Kidney (tissue), 22 donors: ENCODE measurements at places on chromosomes 6 and 20.

DNA sequence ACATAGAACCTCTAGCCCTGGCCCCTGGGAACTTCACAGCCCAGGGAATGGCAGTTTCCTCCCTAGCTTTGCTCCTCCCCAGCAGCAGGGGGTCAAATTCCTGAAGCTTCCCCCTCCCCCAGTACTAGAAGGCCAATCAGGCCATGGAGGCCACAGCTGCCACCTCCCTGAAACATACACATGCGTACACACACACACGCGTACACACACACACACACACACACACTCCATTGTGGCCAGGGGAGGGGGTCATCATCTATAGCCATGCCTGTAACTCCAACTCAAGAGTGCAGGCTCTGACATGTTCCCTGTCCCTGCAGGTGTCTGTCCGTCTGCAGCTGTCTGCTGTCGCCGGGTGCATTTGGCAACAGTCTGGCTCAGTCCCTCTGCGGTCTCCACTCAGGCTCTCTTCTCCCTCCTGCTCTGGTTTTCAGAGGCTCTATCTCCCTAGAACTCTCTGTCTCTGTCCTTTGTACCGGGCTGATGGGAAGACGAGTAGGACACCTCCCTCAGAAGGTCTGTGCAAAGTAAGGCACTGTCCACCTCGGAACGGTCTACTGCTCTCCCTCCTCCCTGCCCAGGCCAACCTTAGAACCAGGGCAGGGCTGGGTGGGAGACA lies 1.4 kb downstream of the LRFN2 start:
- no peak for DNase-seq

DNA sequence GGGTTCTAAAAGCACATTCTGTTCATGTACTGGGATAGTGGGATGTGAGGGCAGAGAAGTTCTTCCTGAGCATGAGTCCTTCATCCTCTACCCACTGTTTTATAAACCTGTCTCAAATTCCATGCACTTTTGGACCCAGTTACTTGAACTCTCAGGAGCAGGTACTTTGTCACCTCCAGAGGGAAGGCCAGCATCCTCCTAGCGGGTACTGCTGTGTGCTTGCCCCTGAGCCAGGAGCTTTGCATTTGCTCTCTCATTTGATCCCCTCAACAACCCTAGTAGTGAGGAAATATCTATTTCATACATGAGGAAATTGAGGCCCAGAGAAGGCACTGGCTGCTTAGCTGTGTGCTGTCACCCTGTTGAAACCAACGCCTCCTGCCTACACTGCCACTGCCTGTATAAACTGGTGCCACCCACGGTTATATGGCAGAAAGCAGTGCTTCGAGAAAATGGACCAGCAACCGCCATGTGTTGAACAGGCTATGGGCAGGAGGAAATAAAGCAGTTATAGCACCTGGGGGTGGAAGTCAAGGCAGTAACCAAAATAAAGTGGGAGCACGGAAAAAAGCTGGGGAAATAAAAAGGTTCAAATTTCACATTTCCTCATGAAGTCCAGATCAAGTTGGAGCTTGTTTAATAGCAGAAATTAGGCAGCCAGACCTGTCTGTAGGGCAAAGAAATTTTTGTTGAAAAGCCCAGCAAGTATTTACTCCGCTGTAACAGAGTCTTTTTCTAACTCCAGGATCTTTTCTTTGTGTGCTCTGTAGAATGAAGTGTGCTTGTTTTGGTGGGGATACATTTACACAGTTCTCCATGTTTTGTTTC lies 38.0 kb downstream of the KLHL31 start:
- no peak for DNase-seq

DNA sequence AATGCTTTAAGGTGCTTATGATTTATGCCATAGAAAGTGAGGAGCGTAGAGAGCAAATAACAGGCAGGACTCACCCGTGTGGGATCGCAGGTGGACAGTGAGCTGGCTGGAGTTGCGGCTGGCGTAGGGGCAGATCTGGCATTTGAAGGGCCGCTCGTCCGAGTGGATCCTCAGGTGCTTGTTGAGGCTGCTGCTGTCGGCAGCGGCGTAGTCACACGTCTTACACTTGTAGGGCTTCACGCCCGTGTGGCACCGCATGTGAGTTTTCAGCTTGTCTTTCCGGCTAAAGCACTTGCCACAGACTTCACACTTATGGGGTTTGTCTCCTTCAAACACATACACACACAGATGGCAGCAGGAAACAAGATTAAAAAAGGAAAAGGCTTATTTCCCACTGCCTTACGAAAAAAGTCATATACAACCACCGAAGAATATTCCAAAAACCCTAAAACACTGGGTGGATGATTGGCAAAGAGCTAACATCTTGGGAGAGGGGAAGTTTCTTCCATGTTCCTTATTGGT lies 31.5 kb downstream of the ZFP64 start:
- DNase-seq, result no peak

- DNase-seq, result no peak
Measured at GRCh38 chr6:1233924-1234323, 78.0 kb upstream of the FOXQ1 start.

GRCh38 chr20:49466114-49466912 lies 16.2 kb downstream of the KCNB1 start:
- DNase-seq, result no peak

- peak; percentile 53 for DNase-seq
Measured at GRCh38 chr20:23658989-23659609, 21.3 kb upstream of the CST3 start.

DNA sequence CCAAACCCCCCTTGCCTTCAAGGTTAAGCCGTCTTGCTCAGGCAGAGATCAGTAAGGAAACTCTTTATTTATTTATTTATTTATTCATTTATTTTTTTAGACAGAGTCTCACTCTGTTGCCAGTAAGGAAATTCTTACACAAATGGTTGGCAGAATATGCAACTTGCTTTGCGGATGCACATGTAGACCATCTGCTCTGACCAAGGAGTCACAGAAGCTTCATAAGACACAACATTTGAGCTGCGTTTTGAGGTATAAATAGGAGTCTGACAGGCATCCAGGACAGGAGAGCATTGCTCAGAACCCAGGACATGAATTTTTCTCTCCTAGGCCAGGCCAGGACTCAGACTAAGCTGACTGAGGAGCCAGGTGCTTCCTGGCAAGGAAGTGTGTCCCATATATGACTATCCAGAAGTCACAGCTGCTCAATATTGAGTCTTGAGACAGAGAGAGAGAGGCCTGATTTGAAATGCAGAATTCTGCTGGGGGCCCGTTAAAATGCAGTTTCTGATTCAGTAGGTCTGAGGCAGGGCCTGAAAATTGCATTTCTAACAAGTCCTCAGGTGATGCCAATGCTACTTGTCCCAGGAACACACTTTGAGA lies 43.9 kb downstream of the HLA-A start:
- no peak for DNase-seq
